ENCODE measurements at places on chromosomes 1 and 21. TPM values are rescaled to one million over a fixed set of nuclear protein-coding genes. Genes with fewer than 3 reads are reported as not detected.

Gene SIPA1L2
- 5.1 TPM for total RNA-seq

Gene MYBPH
- not detected for total RNA-seq

Gene MED8
- total RNA-seq: 57.2 TPM

Gene SELP
- 1.4 TPM for total RNA-seq

Gene S100A7
- not detected for total RNA-seq

Gene SPRR4
- total RNA-seq: not detected

Gene FLAD1
- 27.4 TPM for total RNA-seq

Gene LCE6A
- total RNA-seq: not detected

Gene CRNN
- not detected for total RNA-seq

Gene HRNR
- total RNA-seq: not detected

Gene KCNJ9
- not detected for total RNA-seq

Gene TMOD4
- total RNA-seq: not detected

Gene CDA
- not detected for total RNA-seq

Gene LAMC1
- 1,362 TPM for total RNA-seq

Gene SLAMF7
- total RNA-seq: not detected

Gene RNU1-4
- under 0.01 TPM for total RNA-seq

Gene DNALI1
- total RNA-seq: 5.0 TPM

Gene CD1B
- total RNA-seq: not detected

Gene KRTAP7-1
- not detected for total RNA-seq

Gene EDN2
- 0.28 TPM for total RNA-seq

Gene PCAT6
- total RNA-seq: not detected

Gene TLCD4
- 0.85 TPM for total RNA-seq

Gene SELE
- total RNA-seq: under 0.01 TPM

Gene FCRL2
- total RNA-seq: not detected

Gene RGS8
- total RNA-seq: 0.28 TPM

Gene GSTM2
- total RNA-seq: 5.4 TPM

Gene FPGT
- total RNA-seq: 23.4 TPM

Gene NBPF20
- total RNA-seq: 2.3 TPM

Gene DISC1
- 6.2 TPM for total RNA-seq

Gene JAM2
- 2.0 TPM for total RNA-seq

Gene FCGR3B
- total RNA-seq: not detected

Gene CAMK2N1
- 8.6 TPM for total RNA-seq

Gene TCHH
- total RNA-seq: under 0.01 TPM

Gene RGSL1
- total RNA-seq: not detected

All from regular cardiac myocyte (primary cell).